Motor neuron (in vitro differentiated cells): ENCODE measurements at places on chromosomes 5 and 9.

GRCh38 chr9:93671020-93671338, 94.6 kb downstream of the PHF2 start:
- no peak for ATAC-seq

- ATAC-seq, result no peak
These were observed 45.4 kb downstream of the NTNG2 start for GRCh38 chr9:132207215-132207614.

DNA sequence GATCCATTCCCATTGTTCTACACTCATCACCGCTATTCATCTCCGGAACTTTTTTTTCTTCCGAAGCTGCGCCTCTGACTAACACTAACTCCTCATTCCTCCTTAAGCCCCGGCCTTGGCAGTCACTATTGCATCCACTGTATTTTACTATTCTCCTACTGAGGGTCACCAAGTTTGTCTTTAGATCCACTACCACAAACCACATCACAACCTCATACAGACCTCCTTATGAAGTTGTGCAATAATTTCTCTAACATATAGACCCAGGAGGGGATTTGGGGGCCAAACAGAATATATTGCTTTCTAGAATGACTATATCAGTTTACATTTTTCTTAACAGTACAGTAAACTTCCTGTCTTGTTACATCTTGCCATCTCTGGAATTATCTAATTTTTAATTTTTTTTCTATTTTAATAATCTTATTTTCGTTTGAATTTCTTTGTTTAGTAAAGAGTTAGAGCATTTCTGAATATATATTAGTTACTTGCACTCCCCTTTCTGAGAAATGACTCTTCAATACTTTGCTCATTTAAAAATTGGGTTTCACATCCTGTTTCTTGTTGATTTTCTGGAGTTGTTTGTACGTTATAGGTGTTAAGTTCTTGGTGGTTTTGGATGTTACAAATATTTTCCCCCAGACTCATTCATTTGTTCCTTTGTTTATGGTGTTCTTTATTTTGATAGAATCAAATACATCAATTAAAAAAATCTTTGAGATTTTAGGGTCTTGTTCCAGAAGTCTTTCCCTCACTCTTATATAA, 37.1 kb downstream of the DMRT2 start:
- no peak for ATAC-seq

DNA sequence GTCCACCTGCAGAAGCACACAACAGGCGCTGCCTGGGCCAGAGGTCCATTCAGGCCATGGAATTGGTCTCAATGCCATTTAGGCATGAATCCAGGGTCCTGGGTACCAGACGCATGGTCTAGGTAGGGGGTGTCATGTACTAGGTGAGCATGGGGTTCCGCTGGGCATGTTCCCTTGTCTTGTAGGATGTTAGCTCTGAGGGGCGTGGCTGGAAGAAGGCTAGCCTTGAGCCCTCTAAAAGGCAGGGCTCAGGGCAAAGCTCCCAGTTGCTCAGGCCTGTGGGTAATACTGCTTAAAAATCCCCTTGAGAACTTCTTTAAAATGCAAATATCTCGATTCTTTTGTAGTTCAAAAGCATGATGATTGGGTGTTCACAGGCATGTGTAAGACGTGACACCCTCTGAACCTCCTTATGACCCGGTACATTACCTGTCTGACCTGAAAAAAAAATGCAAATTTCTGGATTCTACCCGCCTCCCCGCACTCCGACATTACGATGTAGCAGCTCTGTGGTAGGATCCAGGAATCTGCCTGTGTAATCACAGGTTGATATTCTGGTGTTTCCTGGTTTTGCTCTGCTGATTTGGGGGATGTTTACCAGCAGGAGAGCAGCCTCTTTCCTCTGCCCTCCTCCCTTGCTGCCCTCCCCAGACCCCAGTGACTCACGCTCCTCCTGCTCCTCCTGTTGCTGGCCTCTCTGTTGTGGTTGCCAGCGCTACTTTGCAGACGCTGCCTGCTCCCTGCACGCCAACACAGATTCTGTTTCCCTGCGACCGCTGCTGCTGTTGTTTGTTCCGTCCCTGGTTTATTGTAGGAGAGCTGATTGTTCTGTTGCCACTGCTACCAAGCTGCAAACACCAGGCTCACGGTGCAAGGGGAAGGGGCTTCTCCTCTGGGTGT, 5.7 kb downstream of the TMC1 start:
- ATAC-seq, result peak; percentile 97

- ATAC-seq, result no peak
These were observed 110.1 kb upstream of the TLE4 start for GRCh38 chr9:79461712-79462111.

GRCh38 chr9:110487196-110487595, 92.3 kb downstream of the SVEP1 start:
- ATAC-seq, result no peak

- ATAC-seq, result no peak
These were observed 13.9 kb upstream of the PRXL2C start for GRCh38 chr9:96668868-96669534.

DNA sequence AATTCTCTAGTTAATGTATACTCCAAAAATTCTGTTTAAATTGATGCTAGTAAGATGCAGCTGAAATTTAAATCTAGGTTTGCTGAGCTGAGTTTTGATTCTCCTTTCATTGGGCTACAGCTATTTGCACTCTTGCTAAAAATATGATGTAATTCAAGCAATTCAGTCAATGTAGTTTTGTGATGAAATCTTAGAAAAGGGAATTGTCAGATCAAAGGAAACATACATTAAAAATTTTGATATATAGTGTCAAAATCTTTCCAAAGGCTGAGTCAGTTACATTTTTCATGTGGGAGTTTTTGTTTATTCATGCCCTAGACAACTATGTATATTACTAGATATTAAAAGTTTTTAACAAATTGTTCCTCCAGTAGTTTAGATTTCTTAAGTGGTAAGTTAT, 334.9 kb upstream of the DAB2 start:
- no peak for ATAC-seq

- ATAC-seq, result no peak
These were observed 473.0 kb downstream of the CETN3 start for GRCh38 chr5:89936576-89936975.

DNA sequence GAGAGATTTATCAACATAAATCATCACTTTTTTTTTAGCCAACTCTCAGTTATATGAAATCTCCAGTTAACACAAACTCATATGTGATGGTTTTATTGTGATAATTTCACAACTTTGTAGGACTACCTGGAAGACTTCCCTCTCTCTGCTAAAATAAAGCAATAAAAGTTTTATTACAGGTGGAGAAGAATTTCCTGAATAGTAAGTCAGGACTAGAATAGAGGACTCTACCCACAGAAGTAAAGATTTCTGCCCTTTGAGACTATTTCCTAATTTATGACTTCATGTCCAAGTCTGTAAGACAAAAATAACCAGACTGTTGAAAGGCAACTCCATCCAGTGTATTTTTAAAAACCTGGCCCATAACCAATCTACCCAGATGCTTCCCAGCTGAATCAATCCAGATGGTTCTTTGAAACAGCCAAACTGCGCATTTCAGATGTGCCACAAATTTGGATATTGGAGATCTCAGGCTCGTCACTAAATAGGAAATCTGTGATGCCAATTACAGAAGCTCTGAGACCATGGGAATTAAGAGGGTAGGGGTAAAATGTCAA, 234.0 kb upstream of the NMUR2 start:
- no peak for ATAC-seq

DNA sequence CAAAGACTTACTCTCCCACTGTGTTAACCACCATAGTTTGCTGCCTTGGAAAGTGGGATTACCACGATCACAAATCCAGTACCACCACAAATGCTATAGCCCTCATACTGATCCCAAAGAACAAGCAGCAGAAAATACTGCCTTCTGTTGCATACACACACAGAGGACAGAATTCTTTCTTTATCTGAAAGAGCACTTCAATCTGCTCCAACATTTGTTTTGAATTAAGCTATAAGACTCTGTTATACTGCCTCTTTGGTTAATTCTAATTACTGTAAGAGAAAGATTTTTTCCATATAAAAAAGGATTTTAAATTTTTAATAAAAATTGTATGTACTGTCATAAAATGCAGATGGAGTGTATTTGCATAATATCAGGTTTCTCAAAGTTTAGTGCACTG, 69.8 kb downstream of the YIPF5 start:
- no peak for ATAC-seq

GRCh38 chr5:36177715-36178523, 26.0 kb downstream of the SKP2 start:
- ATAC-seq, result peak; percentile 37

- no peak for ATAC-seq
These were observed 52.5 kb upstream of the IL7R start for GRCh38 chr5:35804201-35804653.
